ENCODE measurements at places on chromosomes 4 and X.

DNA sequence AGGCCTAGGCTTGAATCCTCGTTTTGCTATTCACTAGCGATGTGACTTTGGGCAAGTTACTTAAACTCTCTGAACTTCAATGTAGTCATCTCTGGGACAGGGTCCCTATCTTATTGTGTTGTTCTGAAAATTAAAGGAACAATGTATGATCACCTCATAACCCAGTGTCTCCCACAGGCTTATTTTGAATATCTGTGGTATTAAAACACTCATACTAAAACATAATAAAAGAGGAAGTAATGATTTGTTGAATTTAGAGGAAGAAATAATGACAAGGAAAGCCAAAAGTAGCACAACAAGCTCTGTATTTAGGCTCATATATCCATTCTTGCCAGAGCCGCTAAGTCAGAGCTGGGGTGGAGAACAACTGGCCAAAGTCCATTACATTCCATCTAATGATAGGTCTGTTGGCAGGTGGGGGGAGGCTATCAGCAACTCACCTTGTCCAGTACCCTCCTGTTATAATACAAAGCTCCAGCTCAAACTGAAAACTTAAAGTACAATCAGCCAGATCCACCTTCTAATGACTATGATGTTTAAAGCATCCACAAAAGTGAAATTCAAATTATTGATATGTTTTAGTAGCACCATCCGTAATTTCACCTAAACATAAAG is 64.5 kb upstream of the LSM6 start:
- DNase-seq: no peak

DNA sequence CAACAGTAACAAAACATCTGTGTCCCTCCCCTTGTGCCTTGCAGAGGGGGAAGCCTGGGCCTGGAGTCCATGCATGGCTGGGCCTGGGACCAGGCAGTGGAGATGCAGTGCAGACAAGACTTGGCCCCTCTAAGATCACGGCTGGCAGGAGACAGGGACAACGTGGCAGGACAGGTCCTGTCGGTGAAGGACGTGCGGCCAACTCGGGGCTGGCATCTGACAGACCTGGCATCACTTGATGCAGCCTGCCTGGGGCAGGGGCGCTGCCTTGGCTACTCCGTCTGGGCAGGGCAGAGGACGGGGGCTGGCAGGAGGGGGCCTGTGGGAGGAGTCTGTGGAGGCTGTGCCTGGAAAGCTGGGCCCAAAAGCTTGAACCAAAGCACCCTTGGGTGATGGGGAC is 112.1 kb downstream of the CPZ start:
- no peak for DNase-seq

DNA sequence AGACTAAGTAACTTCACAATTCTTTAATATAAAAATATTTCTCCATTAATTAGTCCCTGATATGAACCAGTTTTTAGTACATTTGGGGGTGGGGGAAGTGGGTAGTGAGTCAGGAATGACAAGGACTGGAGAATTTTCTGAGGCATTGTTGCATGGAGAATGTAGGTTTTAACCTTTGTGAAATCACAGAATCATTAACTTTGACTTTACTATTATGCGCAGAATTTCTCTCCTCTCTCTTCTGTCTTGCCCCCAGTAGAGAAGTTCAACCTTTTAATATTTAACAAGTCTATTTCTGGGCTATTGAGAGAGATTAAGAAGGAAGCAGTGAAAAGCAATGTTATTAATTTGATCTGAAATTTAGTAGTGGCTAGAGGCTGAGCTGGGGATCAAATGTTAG is 597.0 kb downstream of the PCDH18 start:
- no peak for DNase-seq

DNA sequence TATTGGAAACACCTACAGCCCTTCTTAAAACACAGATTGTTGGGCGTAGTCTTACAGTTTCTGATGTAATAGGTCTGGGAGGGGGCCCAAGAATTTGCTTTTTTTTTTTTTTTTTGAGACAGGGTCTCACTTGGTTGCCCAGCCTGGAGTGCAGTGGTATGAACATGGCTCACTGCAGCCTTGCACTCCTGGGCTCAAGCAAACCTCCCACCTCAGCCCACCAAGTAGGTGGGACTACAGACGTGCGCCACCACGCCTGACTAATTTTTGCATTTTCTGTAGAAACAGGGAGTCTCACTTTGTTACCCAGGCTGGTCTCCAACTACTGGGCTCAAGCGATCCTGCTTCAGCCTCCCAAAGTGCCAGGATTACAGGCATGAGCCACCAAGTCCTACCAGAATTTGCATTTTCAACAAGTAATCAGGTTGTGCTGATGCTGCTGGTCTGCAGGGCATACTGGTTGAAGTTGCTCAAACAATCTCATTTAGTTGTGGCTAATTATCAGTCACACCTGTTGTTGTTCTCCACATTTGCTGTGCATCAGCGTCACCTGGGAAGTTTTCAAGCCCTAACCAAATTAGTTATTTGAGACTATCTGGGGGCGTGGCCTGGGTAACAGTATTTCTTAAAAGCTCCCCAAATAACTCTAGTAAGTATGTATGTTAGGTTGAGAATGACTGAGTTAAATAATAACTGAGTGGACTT is 14.0 kb downstream of the TMEM154 start:
- no peak for DNase-seq

Measured in lung microvascular endothelial cell (primary cell).